Activated CD8-positive, alpha-beta T cell treated with anti-CD3 and anti-CD28 coated beads for 36 hours (primary cell): ENCODE measurements at places on chromosomes 6 and 20.

DNA sequence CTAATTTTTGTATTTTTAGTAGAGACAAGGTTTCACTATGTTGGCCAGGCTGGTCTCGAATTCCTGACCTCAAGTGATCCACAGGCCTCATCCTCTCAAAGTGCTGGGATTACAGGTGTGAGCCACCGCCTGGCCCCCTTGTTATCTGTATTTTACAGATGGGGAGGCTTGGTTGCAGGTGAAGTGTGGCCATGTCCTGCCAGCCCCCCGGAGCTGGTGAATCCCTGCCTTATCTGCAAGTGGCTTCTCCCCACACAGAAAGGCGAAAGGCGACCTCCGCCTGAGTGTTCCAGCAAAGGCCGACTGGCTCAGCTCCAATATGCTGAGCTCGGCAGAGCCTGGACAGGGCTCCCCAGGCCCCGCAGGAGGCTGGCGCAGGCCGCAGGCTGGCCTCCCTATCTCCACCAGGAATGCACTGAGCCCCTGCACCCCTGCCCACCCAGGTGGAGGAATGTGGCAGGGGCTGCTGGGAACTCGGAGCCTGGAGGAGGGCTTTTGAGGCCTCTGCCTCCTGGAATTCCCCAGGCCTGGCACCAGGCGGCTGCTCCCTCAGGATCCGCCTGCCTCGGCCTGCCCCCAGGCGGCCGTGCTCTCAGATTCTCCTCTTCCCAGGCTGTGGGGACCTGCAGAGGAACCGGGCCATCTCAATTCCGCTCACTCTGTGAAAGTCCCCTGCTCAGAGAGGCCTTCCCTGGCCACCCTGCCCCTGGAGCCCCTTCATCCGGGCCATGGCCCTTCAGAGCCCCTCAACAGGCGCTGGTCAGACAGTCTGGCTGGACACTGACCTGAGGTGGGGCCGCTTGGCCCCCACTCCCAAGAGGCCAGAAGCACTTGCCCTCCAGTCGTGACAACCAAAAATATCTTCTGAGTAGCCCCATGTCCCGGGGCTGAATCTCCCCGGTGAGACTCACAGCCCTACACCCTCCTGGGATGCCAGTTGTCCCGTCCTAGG lies 9.3 kb upstream of the LAMA5 start:
- DNase-seq: no peak

GRCh38 chr6:44514576-44515193 lies 127.2 kb downstream of the CDC5L start:
- no peak for DNase-seq

- no peak for DNase-seq
Measured at GRCh38 chr20:61936701-61937131, 129.0 kb downstream of the TAF4 start.

- no peak for DNase-seq
Measured at GRCh38 chr6:151254451-151255081, 14.8 kb downstream of the AKAP12 start.

GRCh38 chr20:53660078-53660909 lies 66.7 kb upstream of the ZNF217 start:
- DNase-seq: peak; percentile 75

GRCh38 chr20:10427060-10427692 lies 6.8 kb downstream of the MKKS start:
- DNase-seq: peak; percentile 66

- no peak for DNase-seq
Measured at GRCh38 chr6:168314021-168314420, 5.6 kb downstream of the DACT2 start.

DNA sequence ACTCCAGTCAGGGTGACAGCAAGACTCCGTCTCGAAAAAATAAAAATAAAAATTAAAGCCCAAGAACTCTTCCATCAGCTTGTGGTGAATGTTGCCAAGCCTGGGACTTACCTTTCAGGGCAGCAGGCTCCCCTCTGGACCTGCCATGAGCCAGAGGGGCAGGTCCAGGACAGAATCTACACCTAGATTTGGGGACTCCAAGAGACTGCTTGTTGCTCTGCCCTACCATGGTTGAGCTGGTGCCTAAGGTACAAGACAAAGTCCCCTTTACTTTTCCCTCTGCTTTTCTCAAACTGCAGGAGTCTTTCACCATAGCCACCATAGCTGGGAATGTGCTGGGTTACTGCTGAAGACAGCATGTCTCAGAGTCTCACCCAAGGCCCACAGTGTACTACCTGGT lies 9.2 kb downstream of the C6orf15 start:
- no peak for DNase-seq

DNA sequence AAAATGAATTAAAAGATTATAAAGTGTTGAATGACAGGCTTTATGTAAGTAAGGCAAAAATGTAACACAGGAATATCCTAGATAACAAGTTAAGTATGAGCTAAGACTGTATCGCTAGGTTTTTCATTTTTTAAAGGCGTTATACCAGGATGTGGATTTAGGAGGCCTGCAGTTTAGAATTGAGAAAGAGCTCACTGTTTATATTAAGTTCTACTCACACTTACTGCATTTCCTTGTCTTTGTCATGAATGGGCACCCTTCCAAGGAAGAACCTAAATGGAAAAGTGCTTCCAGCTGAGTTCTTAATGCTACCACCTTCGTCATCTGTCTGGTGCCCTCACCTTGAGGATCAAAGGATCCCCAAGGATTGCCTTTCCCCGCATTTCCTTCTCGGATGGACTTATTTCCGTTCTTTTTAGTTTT lies 148.7 kb downstream of the SOX4 start:
- DNase-seq: no peak

DNA sequence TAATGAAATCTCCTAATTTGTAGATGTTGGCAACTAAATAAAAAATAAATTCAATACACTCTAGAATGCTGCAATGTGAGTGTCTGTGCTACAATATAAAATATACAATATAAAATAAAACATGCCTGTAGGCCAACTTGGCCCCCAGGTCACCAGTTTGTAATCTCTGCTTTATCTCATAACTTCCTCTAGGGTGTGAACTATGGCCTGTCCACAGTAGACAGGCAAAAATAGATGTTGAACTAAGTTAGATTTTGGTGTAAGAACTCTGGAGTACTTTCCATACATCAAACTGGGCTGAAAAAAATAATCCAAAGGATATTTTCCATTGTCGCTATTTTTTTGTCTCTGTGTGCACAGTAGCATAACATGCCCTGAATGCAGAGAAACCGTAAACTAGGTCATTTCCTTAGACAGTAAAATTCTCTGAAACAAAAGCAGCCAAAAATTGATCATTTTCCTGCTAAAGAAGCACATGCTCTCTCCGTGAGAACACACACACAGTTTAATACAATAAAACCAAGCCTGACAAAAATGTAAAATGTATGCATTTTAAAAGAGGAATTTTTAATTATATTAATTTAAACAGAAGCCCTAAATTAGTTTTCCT lies 98.5 kb upstream of the ZFP64 start:
- no peak for DNase-seq

DNA sequence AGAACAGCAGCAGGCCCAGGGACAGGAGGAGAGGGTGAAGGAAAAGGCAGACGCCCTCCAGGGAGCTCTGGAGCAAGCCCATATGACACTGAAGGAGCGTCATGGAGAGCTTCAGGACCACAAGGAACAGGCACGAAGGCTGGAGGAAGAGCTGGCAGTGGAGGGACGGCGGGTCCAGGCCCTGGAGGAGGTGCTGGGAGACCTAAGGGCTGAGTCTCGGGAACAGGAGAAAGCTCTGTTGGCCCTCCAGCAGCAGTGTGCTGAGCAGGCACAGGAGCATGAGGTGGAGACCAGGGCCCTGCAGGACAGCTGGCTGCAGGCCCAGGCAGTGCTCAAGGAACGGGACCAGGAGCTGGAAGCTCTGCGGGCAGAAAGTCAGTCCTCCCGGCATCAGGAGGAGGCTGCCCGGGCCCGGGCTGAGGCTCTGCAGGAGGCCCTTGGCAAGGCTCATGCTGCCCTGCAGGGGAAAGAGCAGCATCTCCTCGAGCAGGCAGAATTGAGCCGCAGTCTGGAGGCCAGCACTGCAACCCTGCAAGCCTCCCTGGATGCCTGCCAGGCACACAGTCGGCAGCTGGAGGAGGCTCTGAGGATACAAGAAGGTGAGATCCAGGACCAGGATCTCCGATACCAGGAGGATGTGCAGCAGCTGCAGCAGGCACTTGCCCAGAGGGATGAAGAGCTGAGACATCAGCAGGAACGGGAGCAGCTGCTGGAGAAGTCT lies 25.5 kb downstream of the C20orf173 start:
- DNase-seq: no peak

- DNase-seq: no peak
Measured at GRCh38 chr6:154457881-154458284, 52.6 kb downstream of the CNKSR3 start.

GRCh38 chr20:49880724-49881445 lies 34.4 kb downstream of the SPATA2 start:
- no peak for DNase-seq

- DNase-seq: no peak
Measured at GRCh38 chr6:128617285-128617684, 96.9 kb upstream of the PTPRK start.

DNA sequence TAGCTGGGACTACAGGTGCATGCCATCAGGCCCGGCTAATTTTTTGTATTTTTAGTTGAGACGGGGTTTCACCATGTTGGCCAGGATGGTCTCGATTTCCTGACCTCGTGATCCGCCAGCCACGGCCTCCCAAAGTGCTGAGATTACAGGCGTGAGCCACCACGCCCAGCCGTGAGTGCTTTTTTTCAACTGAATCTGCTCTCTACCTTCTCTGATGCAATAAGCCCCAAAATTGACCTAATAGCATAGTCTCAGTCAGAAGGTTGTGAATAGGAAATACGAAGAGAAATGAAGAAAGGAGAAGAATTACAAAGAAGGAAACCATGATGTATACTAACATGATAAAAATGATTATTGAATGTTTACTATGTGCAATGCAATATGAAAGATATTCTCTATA lies 33.2 kb downstream of the BEND6 start:
- DNase-seq: no peak

DNA sequence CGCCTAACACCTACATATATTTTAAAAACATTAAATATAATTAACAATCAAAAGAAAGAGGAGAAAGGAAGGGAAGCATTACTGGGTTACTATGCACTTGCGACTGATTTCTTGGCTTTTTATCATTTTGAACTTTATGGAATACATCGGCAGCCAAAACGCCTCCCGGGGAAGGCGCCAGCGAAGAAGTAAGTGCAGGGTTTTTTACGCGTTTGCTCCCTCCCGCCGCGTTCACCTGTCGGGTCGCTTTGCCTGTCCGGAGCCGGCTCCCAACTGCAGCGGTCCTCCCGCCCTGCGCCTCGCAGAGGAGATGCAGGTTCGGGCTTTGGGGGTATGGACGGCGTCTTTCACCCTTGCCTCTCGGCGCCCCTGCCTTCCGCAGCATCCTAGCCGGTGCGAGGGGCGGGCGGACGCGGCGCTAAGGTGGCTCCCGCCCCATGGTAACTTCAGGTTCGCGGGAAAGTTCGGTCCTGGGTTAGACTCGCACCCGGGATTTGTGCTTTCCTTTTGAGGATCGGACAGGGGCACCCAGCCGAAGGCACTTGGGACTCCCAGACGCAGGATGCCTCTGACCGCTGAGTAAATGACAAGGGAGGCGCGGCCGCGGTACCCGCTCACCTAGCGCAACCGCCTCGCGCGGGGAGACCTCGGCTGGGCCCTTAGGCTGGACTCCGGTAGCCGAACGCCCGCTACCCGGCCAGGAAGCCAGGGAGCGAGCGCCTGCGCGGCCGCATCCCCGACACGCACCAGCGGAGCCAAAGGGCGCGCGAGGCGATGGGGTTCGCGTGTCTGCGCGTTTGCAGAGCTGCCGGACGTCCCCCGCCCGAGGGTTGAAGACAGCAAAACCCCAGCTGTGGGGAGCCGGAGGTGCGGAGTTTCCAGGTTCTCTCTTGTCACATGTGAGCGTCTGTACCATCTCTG lies 891 bp downstream of the RSPO3 start:
- peak; percentile 27 for DNase-seq

GRCh38 chr6:109485266-109485935 lies 2.4 kb upstream of the ZBTB24 start:
- DNase-seq: no peak

DNA sequence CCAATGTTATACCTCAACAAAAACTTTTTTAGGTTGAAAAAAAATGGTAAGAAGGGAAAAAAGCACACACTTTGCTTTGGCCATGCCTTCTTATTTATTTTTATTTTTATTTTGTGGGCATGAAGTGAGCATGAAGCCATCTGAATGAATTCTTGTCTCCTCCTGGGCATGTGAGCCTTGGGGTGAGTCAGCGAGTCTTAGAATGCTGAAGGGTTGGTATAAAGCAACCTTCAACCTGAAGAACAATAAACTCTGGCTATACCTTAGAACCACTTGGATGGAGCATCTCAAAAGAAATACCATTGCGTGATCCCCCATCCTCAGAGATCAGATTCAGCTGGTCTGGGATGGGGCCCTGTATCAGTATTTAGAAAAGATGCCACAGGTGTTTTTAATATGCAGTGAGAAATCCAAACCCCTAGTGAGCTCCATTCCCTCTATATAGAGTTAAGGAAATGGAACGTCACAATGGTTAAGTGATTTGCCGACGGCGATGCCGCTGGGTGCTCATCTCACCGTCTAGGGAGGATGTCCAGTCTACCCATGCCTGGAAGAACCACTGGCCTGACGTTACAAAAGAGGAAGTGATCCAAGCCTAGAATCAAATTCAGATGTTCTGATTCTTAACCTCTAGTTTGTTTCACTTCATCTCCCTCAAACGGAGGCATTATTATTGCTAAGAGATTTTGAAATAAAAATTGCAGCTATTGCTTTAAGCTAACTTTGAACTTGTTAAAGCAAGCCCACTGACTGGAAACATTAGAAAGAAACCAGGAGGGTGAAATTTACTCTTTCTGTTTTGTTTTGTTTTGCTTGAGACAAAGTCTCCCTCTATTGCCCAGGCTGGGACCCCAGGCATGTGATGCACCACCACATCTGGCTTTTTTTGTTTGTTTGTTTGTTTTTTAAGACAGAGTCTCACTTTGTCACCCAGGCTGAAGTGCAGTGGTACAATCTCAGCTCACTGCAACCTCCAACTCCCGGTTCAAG lies 67.1 kb downstream of the EDN1 start:
- DNase-seq: no peak

DNA sequence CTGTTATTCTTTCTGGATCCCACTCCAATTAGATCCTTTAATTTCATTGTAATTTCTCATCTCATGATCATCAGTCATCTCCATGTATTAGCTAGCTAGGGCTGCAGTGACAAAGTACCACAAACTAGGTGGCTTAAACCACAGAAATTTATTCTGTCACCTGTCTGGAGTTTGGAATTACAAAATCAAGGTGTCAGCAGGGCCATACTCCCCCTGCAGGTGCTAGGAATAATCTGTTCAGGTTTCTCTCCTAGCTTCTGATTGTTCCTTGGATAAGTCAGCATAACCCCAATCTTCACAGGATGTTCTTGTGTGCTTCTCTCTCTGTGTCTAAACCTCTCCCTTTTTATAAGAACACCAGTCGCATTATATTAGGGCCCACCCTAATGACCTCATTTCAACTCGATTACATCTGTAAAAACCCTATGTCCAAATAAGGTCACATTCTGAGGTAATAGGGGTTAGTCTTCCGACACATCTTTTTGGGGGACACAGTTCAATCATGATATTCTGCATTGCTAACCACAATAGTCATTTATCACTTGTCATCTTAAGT lies 40.5 kb downstream of the BEND6 start:
- no peak for DNase-seq

GRCh38 chr6:149046164-149046821 lies 271.2 kb upstream of the TAB2 start:
- DNase-seq: no peak
